ENCODE measurements at places on chromosomes 3 and 15.
A peak's percentile ranks its signal among the peaks of the same experiment; 100 is the strongest.

GRCh38 chr15:78325092-78325843 is 14.9 kb upstream of the CRABP1 start:
- H3K27me3 ChIP-seq = peaks cover 47% of the 10 kb centered on the region
- H3K36me3 ChIP-seq = no peaks in the 10 kb centered on the region
- no peak overlapping the region for H3K27ac ChIP-seq
- H3K4me3 ChIP-seq = no peak overlapping the region
- peaks cover 17% of the 10 kb centered on the region for H3K4me1 ChIP-seq
- no peak for DNase-seq

DNA sequence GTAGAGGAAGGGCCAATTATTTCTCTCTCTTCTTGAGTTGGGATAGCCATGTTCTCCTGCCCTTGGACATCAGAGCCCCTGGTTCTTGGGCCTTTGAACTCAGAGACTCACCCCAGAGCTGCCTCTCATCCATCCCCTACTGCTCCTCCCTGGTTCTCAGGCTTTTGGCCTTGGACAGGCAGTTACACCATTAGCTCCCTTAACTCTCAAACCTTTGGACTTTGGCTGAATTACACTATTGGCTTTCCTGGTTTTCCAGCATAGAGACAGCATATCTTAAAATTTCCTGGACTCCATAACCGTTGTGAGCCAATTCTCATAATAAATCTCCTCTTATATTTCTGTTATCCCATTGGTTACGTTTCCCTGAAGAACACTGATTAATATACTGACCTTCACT is 63.7 kb upstream of the CHL1 start:
- H3K36me3 ChIP-seq = no peaks in the 10 kb centered on the region
- no peak overlapping the region for H3K4me3 ChIP-seq
- H3K27ac ChIP-seq = no peak overlapping the region
- no peaks in the 10 kb centered on the region for H3K4me1 ChIP-seq

- no peak for DNase-seq
- H3K36me3 ChIP-seq = no peaks in the 10 kb centered on the region
- peaks cover 10% of the 10 kb centered on the region for H3K27me3 ChIP-seq
- H3K27ac ChIP-seq = no peak overlapping the region
These were observed 175.4 kb downstream of the TBC1D2B start for GRCh38 chr15:77901921-77902750.

DNA sequence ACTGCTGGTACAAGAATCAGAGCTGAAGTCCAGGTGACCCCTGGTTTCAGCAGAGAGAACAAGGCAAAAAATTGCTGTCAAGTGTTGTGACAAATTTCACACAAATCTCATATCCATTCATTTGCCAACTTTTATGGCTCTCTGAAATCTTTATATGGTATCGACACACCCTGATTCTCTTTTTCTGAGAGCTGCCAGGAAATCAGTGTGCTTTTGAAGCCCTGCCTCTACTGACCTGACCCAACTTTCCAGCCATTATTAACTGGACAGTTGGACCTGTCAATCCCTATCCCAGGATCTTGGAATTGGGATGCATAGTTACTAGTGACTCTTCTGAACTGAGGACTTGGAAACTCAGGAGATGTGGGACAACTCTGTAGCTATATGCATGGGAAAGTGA is 288.2 kb upstream of the GADL1 start:
- H3K4me1 ChIP-seq = peaks cover 1% of the 10 kb centered on the region
- DNase-seq = no peak
- no peaks in the 10 kb centered on the region for H3K27me3 ChIP-seq
- H3K27ac ChIP-seq = no peak overlapping the region
- H3K36me3 ChIP-seq = no peaks in the 10 kb centered on the region

DNA sequence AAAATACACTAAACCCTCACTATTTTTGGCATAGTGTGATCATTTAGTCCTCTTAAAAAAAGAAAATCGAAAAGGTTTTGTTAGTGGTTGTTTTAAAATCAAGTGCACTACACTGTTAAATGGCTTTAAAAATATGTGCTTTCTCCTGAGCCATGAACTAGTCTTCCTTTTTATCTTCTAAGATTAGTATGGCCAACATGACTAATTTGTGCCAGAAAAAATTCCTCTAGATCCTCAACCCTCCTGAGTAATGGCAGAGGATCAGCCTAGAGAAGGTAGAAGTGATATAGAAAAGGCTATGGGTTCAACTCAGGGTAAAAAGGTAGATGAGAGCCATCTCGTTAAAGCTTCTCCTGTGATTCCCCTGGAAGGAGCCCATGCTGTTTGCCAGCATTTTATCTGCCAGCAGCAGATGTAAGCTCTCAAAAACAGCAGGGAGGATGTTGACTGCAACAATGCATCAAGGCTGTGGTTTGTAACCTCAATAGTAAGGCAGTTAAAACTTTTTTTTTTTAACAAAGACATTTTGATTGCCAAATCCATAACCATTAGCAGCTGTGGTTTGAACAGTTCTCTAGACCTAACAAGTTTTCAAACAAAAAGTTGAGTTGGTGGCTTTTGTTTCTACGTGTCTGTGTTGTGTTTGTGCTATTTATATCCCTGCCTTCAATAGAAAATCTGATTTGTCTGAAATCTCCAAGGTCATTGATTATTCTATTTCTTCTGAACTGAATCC is 30.2 kb upstream of the ZNF609 start:
- peak overlapping the region; percentile 68 for H3K27ac ChIP-seq
- peaks cover 12% of the 10 kb centered on the region for H3K4me1 ChIP-seq
- DNase-seq = no peak
- peaks cover 11% of the 10 kb centered on the region for H3K36me3 ChIP-seq
- no peak overlapping the region for H3K4me3 ChIP-seq
- H3K27me3 ChIP-seq = no peaks in the 10 kb centered on the region

DNA sequence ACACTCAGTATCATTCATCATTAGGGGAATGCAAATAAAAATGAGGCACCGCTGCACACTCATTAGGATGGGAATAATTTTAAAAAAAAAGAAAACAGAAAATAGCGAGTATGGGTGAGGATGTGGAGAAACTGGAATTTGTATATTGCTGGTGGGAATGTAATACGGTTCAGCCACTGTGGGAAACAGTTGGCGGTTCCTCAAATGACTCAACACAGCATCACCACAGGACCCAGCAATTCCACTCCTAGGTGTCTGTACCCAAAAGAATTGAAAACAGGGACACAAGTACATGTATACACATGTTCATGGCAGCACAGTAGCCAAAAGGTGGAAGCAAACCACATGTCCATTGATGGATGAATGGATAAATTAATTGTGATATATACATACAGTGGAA is 35.2 kb upstream of the RFTN1 start:
- no peak overlapping the region for H3K27ac ChIP-seq
- H3K27me3 ChIP-seq = peaks cover 26% of the 10 kb centered on the region
- no peak overlapping the region for H3K4me3 ChIP-seq

DNA sequence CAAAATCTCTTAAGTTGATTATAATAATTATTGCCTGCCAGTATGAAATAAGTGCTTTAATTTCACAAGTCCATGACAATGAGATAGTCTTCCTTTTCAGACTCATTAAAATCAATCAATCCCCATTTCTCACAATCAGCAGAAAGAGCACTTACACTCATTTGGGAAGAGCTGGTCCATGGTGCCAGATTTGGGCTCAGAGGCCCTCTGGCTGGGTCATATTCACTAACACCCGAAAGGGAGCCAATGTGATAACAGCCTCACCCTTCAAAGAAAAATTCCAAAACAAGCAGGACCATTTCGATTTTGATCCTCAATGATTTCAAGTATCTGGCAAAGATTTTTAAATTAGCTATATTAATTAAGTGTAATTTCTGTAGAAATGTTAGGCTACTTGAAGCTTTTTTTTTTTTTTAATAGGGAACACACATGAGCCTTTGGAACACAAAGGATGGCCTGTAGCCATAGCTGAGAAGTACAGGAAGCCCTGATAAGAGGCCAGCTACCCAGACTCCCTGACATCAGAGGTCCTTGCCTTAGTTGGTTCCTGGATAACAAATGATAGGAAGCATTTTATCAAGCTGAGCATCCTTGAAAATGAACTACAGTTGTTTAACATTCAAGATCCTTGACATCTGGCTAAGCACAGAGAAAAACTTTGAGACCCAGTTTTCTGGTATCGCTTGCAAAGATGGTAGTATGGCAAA is 17.1 kb downstream of the MCF2L2 start:
- no peak overlapping the region for H3K27ac ChIP-seq
- H3K27me3 ChIP-seq = no peaks in the 10 kb centered on the region
- DNase-seq = no peak
- no peaks in the 10 kb centered on the region for H3K36me3 ChIP-seq

GRCh38 chr3:71784914-71785531 is at the start of gene PROK2:
Gene PROK2 (minus strand): TSS chr3:71785148. CDS start chr3:71785052, 96 bp downstream.
- H3K27me3 ChIP-seq = peaks cover 86% of the 10 kb centered on the region
- H3K4me1 ChIP-seq = peaks cover 4% of the 10 kb centered on the region
- peak within 1 kb of the TSS; percentile 64 for H3K4me3 ChIP-seq

- H3K4me3 ChIP-seq = no peak overlapping the region
- H3K27ac ChIP-seq = no peak overlapping the region
- H3K4me1 ChIP-seq = peaks cover 20% of the 10 kb centered on the region
- no peaks in the 10 kb centered on the region for H3K36me3 ChIP-seq
These were observed 123.9 kb upstream of the CADPS start for GRCh38 chr3:62999158-62999557.

- H3K27ac ChIP-seq = no peak overlapping the region
- H3K36me3 ChIP-seq = peaks cover 12% of the 10 kb centered on the region
- H3K27me3 ChIP-seq = no peaks in the 10 kb centered on the region
- no peak for DNase-seq
- H3K4me3 ChIP-seq = no peak overlapping the region
- H3K4me1 ChIP-seq = peaks cover 7% of the 10 kb centered on the region
These were observed 25.0 kb downstream of the LRRC58 start for GRCh38 chr3:120324190-120324589.

DNA sequence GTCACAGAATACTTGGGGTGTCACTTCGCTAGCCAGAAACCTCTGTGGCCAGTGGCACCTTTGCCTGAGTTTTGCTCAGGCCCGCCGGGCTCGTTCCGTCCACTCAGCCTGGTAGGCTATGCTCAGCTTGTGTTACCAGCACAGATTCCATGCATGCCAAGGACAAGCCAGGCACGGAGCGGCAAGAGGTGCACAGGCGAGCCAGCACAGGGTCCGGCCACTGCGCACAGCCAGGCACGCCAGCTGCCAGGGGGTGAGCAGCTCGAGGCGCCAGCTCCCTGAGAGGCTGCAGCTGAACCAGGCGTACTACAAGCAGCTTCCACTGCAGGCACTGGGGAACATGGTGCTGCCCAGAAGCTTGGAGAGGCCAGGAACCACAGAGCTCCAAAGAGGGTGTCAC is 14.7 kb downstream of the PCYT1A start:
- H3K27me3 ChIP-seq = no peaks in the 10 kb centered on the region
- no peak for DNase-seq
- H3K4me1 ChIP-seq = no peaks in the 10 kb centered on the region
- H3K4me3 ChIP-seq = no peak overlapping the region
- peaks cover 20% of the 10 kb centered on the region for H3K36me3 ChIP-seq

- no peak for DNase-seq
- no peak overlapping the region for H3K4me3 ChIP-seq
- H3K27ac ChIP-seq = no peak overlapping the region
- no peaks in the 10 kb centered on the region for H3K4me1 ChIP-seq
- H3K27me3 ChIP-seq = no peaks in the 10 kb centered on the region
These were observed 258.7 kb upstream of the PPP2R3A start for GRCh38 chr3:135706758-135707375.

DNA sequence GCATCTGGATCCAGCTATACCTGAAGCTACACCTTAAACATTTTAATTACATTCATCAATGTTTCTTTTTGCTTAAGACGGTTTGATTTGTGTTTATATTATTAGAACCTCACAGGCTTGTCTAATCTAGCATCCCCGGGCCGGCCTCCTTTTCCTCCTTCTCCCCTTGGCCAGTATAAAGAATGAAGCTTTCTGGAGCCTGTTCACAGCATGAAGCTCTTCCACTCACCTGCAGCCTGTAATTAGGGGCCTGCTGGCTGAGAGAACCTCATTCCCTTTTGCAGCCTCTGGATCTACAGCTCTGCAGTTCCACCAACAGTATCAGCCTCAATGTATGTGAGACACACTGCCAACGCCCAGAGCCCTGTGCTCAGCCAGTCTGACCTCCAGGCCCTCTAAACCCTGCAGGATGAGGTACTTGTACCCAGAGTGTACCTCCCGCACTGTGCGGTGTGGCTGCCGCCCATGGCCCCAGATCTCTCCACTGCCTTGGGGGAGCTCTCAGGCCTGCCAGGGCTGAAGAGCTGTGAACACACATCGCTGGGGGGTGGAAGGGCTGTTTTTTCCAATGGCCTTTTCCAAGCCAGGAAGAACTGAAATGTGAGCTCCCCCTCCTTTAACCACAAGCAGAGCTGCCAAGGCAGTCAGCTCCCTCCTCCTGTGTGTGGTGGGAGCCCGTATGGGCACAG is 114.7 kb upstream of the ALDH1A3 start:
- H3K36me3 ChIP-seq = no peaks in the 10 kb centered on the region
- no peak for DNase-seq
- H3K27ac ChIP-seq = peak overlapping the region; percentile 34
- H3K4me1 ChIP-seq = peaks cover 6% of the 10 kb centered on the region

DNA sequence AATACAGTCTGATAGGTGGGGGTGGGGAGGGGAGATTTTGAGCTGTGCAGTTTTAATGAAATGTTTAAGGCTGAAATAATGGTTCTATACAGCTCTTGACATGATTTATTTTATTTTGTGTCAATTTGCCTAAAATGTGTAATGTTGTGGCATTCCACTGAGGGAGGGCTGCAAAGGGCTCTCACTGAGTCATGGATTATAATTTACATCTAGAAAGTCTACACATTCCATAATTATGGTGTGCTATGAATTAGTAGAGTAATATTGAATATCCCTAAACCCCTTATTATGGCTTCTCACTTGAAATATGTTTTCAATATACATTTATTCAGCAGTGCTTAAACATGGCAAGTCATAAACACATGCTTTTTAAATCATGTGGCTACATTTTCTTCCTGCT is 103.9 kb downstream of the RARB start:
- H3K27me3 ChIP-seq = no peaks in the 10 kb centered on the region
- H3K27ac ChIP-seq = peak overlapping the region; percentile 11
- H3K4me1 ChIP-seq = peaks cover 14% of the 10 kb centered on the region
- H3K36me3 ChIP-seq = peaks cover 33% of the 10 kb centered on the region
- no peak overlapping the region for H3K4me3 ChIP-seq

DNA sequence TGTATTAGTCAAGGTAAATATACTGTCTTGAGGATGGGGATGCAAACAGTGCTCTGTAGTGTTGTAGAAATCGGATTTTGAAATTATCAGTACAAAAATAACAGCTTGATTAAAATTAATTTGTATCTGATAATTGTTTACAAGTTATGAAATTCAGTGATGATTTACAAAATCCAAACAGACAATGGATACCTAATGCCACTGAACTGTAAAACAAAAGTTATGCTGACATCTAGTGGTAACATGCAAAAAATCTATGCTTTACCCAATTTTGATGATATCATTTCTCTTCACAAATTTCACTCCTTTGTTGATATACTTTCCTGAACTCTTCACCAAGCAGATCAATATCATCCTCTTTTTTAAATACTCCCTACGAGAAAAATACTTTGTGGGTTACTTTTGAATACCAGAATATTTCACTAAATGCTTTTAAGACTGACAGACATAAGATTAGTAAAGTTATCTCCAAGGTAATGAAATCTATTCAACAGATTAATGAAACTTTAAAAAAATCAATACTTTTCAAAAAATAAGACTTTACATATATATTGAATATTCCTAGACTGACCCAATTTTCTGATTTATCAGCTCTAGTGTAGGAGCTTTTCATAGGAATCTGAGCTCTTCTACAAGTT is 36.0 kb downstream of the MNS1 start:
- H3K4me3 ChIP-seq = no peak overlapping the region
- no peaks in the 10 kb centered on the region for H3K4me1 ChIP-seq
- no peak overlapping the region for H3K27ac ChIP-seq
- peaks cover 14% of the 10 kb centered on the region for H3K36me3 ChIP-seq
- DNase-seq = no peak
- no peaks in the 10 kb centered on the region for H3K27me3 ChIP-seq

GRCh38 chr3:122635789-122636188 is 44.9 kb upstream of the PARP14 start:
- H3K27ac ChIP-seq = no peak overlapping the region
- no peaks in the 10 kb centered on the region for H3K36me3 ChIP-seq
- H3K4me3 ChIP-seq = no peak overlapping the region
- no peaks in the 10 kb centered on the region for H3K4me1 ChIP-seq
- H3K27me3 ChIP-seq = peaks cover 3% of the 10 kb centered on the region

Data from progenitor cell of endocrine pancreas (in vitro differentiated cells).